NCI-H526 (cell line): ENCODE measurements at places on chromosomes 16 and 17.

DNA sequence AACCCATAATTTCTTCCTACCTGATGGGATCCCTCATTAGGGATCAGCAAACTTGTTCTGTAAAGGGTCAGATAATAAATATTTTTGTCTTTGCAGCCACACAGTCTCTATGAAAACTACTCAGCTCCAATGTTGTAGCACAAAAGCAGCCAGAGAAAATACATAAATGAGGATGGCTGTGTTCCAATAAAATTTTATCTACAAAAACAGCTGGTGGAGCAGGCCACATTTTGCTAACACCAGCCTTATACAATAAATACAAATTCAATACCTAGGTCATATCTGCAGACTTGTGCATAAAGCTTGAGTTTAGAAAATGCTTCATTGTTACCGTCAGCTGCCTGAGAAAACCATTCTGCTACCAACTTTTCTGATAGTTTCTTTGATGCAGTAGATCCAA lies 38.4 kb upstream of the INTS2 start:
- DNase-seq: no peak

GRCh38 chr16:54847609-54848008 lies 83.1 kb upstream of the IRX5 start:
- DNase-seq: no peak

- DNase-seq: no peak
Observed at GRCh38 chr17:14157822-14158221, 78.8 kb downstream of the CDRT15 start.

DNA sequence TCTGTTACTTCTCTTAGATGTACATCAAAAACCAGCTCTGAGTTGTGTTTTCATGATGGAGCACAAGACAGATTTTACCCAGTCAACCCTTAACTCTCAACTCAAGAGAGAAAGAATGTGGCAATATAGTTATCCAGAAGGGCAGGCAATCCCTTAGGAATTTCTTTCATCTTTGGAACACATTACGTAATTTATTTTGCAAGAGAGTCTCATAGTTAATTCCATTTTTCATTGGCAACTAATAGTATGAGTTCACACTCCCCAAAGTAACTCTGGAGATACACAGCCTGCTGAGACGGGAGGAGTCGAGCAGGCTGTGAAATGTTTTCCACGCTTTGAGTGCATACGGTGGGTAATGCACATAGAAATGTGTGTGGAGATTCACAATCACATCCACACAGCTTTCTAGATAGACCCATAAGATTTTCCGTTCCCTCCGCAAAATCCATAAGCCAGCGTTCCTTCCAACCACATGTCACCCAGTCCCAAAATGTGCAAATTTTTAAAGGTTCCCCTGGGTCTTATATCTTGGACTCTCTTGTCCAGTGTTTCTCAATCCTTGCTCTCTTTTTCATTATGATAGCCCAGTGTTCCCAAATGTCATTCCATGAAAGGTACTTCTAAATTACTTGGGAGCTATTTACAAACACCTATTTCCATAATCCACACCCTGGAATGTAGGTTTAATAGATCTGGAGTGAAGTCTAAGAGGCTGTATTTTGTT lies 8.4 kb upstream of the CDRT4 start:
- DNase-seq: no peak

GRCh38 chr16:79407461-79408135 lies 192.9 kb downstream of the MAF start:
- peak; percentile 28 for DNase-seq

- no peak for DNase-seq
Observed at GRCh38 chr17:50527155-50527762, 5.3 kb upstream of the EPN3 start.

GRCh38 chr16:23072084-23072599 lies 77.1 kb downstream of the USP31 start:
- DNase-seq: no peak

- DNase-seq: no peak
Observed at GRCh38 chr17:28741358-28742349, 2.2 kb upstream of the TRAF4 start.

DNA sequence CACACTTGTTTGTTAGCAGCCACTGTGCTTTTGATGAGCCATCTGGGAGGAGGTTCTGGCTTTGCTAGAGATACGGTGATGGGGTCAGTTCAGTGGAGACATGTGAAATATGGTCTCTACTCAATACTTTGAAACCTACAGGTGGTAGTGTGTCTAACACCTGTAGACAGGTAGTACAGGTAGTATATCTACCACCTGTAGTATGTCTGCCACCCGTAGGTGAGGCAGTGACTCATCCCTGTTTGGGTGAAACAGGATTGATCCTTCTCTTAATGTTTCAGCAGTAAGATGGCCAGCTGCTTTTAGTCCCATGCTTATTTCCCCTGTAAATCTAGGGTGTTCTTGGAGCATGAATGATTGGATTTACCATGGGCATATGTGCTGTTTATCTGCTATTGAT lies 240.8 kb downstream of the SNX29 start:
- DNase-seq: no peak

DNA sequence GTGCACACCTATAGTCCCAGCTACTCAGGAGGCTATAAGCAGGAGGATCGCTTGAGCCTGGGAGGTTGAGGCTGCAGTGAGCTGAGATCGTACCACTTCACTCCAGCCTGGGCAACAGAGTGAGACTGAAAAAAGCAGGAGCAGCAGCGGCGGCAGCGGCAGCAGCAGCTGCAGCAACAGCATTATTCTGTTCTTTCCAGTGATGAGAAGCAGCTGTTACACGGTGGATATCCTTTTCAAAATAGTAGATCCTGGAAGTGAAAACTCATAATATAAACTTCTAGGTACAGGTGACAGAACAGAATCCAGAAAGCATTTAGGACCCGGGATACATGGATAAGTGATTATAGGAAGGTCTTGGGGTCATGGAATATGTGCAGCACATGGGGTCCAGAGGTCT lies 17.8 kb upstream of the HNF1B start:
- DNase-seq: no peak

- no peak for DNase-seq
Observed at GRCh38 chr17:55822028-55822427, 71.2 kb downstream of the PCTP start.

- no peak for DNase-seq
Observed at GRCh38 chr17:82795615-82796014, 43.8 kb downstream of the TBCD start.

GRCh38 chr16:25093208-25094061 lies 18.1 kb upstream of the LCMT1 start:
- DNase-seq: no peak

DNA sequence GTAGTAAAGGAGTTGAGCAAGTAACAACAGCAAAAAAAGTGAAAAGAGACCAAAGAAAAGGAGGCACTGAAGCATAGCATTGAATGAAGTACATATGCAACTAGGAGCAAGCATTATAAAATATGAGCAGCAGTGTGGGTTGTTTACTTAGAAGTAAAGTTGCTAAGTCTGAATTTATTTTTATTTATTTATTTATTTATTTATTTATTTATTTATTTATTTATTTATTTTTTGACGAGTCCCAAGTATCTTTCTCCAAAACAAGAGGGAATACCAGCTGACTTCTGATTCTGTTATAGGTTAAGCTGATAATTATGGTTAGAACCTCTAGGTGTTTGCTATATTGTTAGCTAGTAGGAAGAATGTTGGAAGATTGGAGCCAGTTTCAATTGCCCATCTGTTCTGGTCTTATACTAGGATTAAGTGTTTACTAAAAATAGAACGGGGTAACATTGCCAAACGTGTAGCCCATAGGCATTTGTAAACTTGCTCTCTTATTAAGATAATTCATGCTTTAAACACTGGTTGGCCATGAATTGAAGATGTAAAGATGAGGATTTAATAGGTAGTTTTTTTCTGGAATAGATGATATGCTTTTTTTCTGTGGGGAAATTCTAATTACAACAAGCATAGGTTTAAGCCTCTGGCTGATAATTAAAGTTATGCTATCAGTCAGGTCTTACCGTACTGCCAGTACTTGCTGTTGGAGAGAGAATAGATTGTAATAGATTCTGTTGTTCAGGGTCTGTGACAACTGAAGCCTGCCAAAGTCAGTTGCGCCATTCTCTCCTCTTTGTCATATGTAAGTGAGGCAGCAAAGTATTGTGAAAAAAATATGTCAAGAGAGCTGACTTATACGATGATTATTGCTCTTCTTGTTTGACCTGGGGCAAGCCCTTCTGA lies 66.7 kb downstream of the PPM1E start:
- no peak for DNase-seq

DNA sequence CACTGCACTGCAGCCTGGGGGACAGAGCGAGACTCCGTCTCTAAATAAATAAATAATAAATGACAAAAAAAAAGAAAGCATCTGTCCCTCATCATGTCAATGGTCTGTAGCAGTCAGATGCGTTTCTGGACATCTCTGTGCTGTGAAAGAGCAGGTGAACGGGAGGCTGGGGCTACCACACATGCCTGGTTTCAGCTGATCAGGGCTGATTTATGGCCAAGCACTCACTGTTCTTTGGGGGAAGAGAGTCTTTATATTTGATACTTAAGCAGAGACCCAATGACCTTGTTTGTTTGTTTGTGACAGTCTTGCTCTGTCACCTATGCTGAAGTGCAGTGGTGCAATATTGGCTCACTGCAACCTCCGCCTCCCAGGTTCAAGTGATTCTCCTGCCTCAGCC lies 17.5 kb downstream of the KIAA0513 start:
- DNase-seq: no peak

- no peak for DNase-seq
Observed at GRCh38 chr16:49576941-49577340, 203.3 kb downstream of the C16orf78 start.
